A673 (cell line): ENCODE measurements at places on chromosomes 13 and 19.

DNA sequence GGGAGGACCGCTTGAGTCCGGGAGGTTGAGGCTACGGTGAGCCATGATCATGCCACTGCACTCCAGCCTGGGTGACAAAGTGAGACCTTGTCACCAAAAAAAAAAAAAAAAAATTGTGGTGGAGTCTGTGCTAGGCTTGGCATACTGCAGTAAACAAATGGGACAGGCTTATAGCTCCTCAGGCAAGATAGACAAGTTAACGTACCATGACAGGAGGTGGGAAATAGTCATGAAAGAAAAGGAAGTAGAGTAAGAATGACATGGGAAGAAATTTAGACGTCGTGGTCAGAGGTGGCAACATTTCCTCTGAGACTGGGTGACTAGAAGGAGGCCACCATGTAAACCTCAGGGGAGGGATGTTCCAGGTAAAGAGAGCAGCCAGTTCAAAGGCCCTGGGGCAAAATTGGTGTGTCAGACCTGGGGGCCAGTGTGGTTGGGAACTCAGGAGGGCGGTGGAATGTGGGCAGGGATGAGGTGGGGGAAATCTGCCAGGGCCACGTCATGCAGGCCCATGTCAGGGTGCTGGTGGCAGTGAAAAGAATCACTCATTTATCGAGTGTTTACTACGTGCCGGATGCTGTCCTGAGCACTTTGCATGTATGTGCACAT, 5.6 kb downstream of the SNRPA start:
- no peak overlapping the region for H3K4me3 ChIP-seq
- no peaks in the 10 kb centered on the region for H3K27me3 ChIP-seq
- no peak for DNase-seq
- H3K27ac ChIP-seq = no peak overlapping the region
- H3K36me3 ChIP-seq = peaks cover 62% of the 10 kb centered on the region

DNA sequence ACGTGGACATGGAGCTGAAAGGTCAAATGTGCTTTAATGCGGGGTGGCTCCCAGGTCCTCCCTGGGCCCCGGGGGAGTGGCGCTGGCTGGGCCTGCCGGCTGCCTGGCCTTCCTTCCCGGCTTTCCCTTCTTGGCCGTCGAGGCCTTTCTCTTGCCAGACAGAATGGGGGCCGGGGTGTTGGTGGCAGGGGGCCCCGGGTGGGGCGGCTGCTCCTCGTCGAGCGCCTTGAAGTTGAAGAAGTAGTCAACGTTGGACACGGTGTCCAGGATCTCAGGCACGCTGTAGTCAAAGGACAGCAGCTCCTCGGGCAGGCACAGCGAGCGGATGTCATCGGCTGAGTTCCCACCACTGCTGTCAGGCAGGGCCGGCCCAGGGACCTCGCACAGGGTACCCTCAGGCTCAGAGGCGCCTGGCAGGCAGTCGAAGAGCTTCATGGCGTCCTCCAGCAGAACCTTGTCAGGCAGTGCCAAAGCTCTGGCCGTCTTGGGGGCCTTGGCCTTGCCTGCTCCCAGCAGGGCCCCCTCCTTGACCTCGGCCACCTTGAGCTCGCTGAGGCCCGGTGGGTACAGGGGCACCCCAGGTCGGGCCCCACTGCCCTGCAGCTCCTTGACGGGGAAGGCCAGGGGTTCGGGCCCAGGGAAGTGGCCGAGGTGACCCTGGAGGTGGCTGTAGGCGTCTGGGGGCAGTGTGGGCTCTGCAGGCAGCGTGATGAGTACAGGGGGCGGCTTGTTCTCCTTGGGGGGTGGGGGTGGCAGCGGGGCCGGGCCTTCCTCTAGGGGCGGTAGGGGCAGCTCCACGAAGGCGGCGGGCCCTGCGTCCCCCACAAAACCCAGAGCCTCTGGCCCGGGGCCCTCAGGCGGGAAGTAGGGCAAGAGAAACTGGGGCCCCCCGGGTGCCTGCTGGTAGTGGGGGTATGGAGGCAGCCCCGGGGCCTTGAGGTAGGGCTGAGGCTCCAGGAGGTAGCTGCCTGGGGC, 1.3 kb downstream of the PRR22 start:
- no peak overlapping the region for H3K4me3 ChIP-seq
- DNase-seq = no peak
- peaks cover 29% of the 10 kb centered on the region for H3K36me3 ChIP-seq
- H3K27ac ChIP-seq = no peak overlapping the region

- H3K27ac ChIP-seq = peak within 1 kb of the TSS; percentile 37
- no peaks in the 10 kb centered on the region for H3K36me3 ChIP-seq
- H3K4me1 ChIP-seq = peaks cover 8% of the 10 kb centered on the region
- no peaks in the 10 kb centered on the region for H3K27me3 ChIP-seq
- DNase-seq = no peak
Measured at GRCh38 chr19:4338441-4339355, at the start of gene STAP2. Gene STAP2, minus strand, starts transcription at chr19:4338827. Its CDS starts 74 bp downstream, at chr19:4338753.

DNA sequence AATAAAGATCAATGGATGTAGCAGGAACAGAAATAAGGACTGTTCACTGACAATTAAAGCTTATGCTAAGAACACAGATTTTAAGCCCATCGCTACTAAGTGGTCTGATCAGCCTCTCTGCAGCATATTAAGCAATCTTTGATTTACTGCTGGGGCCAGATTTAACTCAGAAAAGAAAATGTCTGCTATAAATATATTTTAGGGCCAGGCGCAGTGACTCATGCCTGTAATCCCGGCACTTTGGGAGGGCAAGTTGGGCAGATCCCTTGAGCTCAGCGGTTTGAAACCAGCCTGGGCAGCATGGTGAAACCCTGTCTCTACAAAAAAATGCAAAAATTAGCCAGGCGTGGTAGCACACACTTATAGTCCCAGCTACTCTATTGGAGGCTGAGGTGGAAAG, 43.0 kb downstream of the METTL21C start:
- H3K27me3 ChIP-seq = no peaks in the 10 kb centered on the region
- no peak overlapping the region for H3K4me3 ChIP-seq
- peaks cover 24% of the 10 kb centered on the region for H3K4me1 ChIP-seq
- H3K27ac ChIP-seq = peak overlapping the region; percentile 49
- peaks cover 26% of the 10 kb centered on the region for H3K36me3 ChIP-seq

DNA sequence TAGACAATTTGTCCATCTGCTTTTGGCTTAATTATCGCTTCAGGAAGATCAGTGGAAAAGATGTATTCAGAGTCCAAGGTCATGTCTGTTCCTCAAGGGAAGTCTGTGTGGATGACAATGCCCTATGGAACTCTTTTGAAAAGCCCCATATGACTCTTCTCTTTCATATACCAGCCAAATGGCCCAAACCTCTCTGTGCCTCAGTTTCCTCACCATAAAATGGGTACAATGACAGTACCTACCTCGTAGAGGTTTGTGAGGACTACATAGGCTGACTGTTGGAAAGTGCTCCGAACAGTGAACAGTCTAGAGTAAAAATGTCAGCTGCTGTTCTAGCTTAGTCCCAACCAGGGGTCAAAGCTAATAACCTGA, 104.6 kb downstream of the COL4A2 start:
- no peak overlapping the region for H3K4me3 ChIP-seq
- no peaks in the 10 kb centered on the region for H3K27me3 ChIP-seq
- no peaks in the 10 kb centered on the region for H3K36me3 ChIP-seq
- DNase-seq = no peak
- peaks cover 30% of the 10 kb centered on the region for H3K4me1 ChIP-seq

GRCh38 chr19:18440415-18440877, 2.5 kb upstream of the ISYNA1 start:
- H3K4me1 ChIP-seq = peaks cover 24% of the 10 kb centered on the region
- peak; percentile 65 for DNase-seq
- H3K27ac ChIP-seq = no peak overlapping the region
- H3K36me3 ChIP-seq = peaks cover 11% of the 10 kb centered on the region
- no peaks in the 10 kb centered on the region for H3K27me3 ChIP-seq

GRCh38 chr19:38736413-38737280, 7.6 kb downstream of the CAPN12 start:
- H3K4me3 ChIP-seq = peak overlapping the region; percentile 42
- no peak overlapping the region for H3K27ac ChIP-seq
- H3K27me3 ChIP-seq = no peaks in the 10 kb centered on the region
- peak; percentile 68 for DNase-seq
- H3K36me3 ChIP-seq = no peaks in the 10 kb centered on the region

- peaks cover 24% of the 10 kb centered on the region for H3K36me3 ChIP-seq
- peak; percentile 62 for DNase-seq
- peaks cover 60% of the 10 kb centered on the region for H3K4me1 ChIP-seq
- H3K27ac ChIP-seq = peak overlapping the region; percentile 92
Measured at GRCh38 chr19:11142528-11143171, 12.9 kb downstream of the SPC24 start.

DNA sequence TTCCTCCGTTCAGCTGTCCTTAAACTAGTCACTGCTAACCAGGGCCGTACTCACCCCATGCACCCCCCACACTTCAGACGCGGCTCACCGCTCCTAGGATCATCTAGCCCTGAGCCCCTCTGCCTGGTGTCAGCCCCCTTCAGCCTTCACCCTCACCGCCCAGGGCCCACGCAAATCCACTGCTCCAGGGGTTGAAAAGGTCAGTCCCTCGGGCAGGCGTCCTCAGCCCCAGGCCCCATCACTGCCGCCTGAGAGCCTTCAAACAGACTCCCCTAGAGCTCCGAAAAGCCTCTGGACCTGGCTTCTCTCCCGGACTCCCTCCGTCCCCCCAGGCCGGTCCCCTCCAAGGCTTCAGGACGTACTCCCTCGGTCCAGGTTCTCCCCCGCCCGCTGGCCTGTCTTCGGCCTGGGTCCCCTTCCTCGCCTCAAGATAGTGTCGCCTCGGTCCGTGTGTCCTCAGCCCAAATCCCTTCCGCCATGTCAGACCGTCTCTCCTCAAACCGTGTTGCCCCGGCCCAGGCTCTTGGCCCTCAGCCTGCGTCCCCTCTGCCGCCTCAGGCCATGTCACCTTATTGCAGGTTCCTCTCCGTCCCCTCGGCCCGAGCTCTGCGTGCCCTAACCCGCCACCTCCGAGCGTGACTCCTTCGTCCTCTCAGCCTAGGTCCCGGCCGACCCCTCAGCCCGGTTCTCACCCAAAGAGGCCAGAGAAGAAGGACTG, 553 bp downstream of the NAPA start:
- H3K27ac ChIP-seq = peak overlapping the region; percentile 92
- H3K4me3 ChIP-seq = peak overlapping the region; percentile 94
- H3K36me3 ChIP-seq = no peaks in the 10 kb centered on the region
- peaks cover 3% of the 10 kb centered on the region for H3K4me1 ChIP-seq

DNA sequence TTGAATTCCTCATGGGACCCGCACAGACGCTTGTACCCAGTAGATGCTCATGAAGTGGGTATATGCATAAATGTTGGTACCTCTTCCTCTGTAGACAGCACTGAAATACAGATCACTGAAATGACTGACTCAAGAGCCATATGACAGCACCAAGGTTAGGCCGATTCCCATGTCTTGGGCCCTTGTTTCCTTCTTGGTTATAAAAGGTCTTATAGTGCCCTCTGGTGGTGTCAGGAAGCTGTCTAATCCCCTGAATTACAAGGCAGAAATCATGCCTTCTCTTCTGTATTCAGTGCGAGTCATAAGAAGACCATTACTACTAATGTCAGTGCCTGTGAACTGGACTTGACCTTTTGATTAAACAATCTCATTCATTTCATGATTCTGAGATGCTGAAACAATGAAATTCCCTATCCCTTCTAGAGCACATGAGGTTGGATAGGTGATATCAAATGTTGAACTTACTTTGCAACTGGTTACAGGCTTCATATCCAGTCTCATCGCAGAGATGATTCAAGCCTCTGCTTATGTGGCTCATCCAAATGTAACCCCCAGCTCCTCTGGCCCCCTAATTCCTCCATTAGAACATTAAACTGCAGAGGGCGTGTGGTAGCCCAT, 59.7 kb downstream of the SPATA13 start:
- peaks cover 26% of the 10 kb centered on the region for H3K4me1 ChIP-seq
- no peak overlapping the region for H3K27ac ChIP-seq
- peak; percentile 88 for DNase-seq
- H3K27me3 ChIP-seq = no peaks in the 10 kb centered on the region
- no peaks in the 10 kb centered on the region for H3K36me3 ChIP-seq
- no peak overlapping the region for H3K4me3 ChIP-seq

DNA sequence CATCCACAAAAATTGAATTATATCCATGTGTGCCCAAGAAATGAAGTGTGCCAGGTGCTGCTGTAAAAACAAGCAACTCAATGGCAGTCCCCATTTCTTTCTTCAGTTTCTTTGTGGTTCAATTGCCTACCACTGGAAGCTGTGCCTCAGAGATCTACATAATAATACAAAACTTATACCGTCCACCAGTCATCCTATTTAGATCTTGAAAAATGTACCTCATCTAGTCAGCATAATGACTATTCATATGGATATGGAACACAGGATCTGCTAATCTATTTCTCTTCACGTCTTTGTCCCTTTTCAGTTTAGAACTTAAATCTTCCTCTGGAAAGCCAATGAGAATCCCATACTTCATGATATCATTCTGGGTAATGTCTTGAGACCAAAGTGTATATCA, 648.5 kb downstream of the PCDH9 start:
- H3K36me3 ChIP-seq = no peaks in the 10 kb centered on the region
- no peak for DNase-seq
- no peaks in the 10 kb centered on the region for H3K27me3 ChIP-seq
- H3K4me1 ChIP-seq = no peaks in the 10 kb centered on the region

GRCh38 chr19:6457958-6458694, 1.5 kb downstream of the SLC25A23 start:
- no peaks in the 10 kb centered on the region for H3K27me3 ChIP-seq
- peak overlapping the region; percentile 80 for H3K4me3 ChIP-seq
- peaks cover 17% of the 10 kb centered on the region for H3K36me3 ChIP-seq
- H3K4me1 ChIP-seq = peaks cover 13% of the 10 kb centered on the region
- H3K27ac ChIP-seq = no peak overlapping the region

- no peak overlapping the region for H3K27ac ChIP-seq
- DNase-seq = no peak
- no peaks in the 10 kb centered on the region for H3K27me3 ChIP-seq
- peaks cover 16% of the 10 kb centered on the region for H3K4me1 ChIP-seq
- no peak overlapping the region for H3K4me3 ChIP-seq
Measured at GRCh38 chr13:29591310-29591709, 4.2 kb downstream of the SLC7A1 start.

GRCh38 chr13:25766576-25766975, 285.2 kb downstream of the SHISA2 start:
- peaks cover 10% of the 10 kb centered on the region for H3K4me1 ChIP-seq
- H3K27ac ChIP-seq = no peak overlapping the region
- H3K27me3 ChIP-seq = no peaks in the 10 kb centered on the region

DNA sequence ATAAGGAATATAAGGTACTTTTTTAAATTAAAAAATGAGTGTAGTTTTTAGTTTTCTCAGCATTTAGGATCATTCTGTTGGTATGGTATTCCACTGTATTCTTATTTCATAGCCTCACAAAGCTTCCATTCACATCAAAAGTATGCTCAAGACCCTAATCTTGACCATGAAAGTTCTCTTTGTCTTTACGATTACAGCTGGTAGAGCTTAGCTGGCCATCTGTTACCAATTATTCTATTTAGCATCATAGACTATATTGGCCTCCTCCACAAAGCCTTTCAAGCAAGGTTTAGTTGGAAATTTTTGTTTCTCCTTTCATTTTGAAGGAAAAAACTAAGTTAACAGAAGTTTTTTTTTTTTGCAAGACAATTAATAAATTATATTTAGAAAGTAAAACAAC, 245.1 kb downstream of the KCTD12 start:
- DNase-seq = peak; percentile 42
- H3K27me3 ChIP-seq = no peaks in the 10 kb centered on the region
- H3K36me3 ChIP-seq = no peaks in the 10 kb centered on the region
- H3K27ac ChIP-seq = no peak overlapping the region
